ENCODE measurements at places on chromosomes 4 and X.

DNA sequence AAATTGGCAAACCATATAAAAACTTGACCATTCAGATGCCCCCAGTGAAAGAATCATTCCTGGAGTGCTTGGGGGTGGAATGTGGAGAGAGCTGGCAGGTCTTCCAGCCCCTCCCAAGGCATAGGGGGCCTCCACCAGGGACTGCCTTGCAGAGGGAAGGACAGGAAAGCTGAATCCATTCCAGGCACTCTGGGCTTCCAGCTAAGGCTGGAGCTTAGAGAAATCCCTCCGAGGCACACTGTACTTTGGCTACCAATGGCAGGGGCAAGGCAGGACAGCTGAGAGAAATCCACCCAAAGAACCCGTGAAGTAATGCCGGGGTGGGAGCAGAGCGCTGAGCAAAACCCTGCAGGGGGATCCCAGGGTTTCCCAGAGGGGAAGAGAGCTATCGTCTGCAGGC, 4.0 kb downstream of the CENPU start:
- no peak for DNase-seq

- no peak for DNase-seq
Measured at GRCh38 chr4:153438916-153439756, 27.0 kb upstream of the TMEM131L start.

DNA sequence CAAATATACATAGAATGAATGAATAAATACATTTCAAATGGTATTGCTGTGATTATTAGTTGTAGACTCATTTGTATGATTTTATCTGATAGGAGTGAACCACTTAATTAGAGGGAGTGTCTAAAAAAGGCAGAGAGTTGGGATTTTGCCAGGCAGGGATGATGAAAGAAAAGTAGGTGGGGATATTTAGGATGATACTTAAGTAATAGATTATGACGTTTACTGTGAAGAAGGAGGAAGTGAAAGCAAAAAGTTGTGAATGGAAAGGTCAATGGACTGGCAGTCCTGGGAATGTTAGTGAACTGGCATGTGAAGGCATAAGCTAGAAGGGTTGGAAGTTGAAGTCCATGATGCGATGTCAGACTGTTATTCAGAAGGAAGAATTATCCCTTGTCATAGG, 917.1 kb downstream of the RAPGEF2 start:
- DNase-seq = no peak

DNA sequence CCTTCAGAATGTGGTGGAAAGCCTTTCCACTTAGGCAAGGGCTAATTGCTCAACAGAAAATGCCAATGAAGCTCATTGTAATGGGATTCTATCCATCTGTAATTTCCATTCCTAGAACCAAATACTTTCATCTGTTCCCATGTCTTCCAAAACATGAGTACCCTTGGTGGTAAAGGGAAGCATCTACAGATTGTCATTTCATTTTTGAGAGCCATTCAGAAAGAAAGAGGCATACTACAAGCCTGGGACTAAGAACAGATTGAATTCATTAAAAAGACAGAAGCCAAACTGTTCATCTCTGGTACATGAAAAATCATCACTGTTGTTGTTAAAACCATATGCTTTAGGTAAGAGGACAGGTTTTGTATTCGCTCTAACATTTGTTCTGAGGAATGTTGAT, 43.6 kb upstream of the DCTD start:
- no peak for DNase-seq

DNA sequence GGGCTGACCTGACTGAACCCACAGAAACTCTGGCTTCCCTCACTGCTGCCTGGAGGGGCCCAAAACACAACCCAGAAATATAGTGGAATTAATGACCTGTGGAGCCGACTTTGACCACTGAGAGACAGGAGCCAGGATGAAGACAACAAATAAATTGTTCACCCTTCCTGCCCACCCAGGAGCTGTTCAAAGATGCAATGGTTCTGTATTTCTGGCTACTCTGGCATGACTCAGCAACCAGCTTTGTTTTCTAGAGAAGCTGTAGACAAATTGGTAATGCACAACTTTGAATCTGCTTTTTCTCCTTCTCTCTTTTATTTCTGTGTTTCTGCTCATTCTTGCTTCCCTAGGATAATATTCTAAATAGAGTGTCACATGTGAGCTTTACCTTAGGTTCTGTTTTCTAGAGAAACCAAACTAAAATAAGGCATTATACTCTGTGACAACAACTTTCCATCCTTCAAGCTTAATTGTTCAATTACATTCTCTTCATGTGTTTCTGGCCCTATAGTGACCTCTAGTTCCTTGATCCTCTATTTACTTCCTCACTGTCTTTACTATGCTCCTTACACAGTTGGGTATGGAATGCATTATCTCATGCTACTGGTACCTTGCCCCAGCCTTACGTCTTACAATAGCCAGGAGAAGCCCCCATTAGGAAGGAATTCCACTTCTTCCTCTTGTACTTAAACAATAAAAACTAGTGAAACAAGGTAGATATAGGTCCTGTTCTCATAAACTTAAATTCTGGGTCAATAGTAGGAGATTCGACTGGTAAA, 6.5 kb upstream of the PRKG2 start:
- DNase-seq = no peak

- no peak for DNase-seq
Measured at GRCh38 chr4:46908148-46908547, 897 bp downstream of the COX7B2 start.

DNA sequence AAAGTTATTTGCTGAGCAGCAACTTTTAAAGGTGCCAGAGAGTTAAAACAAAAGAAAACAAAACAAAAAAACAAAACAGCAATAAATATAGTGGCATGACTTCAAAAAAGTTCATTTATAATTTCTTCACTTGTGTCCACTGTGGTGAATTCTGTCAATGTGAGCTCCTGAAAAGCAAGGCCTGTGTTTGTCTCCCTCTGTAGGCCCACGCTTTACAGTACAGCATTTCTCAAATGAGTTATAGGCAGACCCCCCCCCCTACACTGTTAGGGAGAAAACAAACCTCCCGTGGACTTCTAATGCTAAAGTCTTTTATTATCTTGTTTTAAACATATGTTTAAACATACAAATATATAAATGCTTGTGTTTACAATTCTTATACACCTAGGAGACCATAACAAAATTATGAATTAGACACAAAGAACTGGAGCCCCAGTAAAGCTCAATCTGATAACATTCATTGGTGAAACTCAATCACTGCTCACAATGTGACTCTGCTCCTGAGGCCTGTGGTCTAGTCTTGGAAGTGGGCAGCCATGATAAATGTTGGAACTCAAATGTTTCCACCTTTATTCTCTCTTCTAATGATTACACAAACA, 47.0 kb upstream of the SCOC start:
- peak; percentile 13 for DNase-seq

DNA sequence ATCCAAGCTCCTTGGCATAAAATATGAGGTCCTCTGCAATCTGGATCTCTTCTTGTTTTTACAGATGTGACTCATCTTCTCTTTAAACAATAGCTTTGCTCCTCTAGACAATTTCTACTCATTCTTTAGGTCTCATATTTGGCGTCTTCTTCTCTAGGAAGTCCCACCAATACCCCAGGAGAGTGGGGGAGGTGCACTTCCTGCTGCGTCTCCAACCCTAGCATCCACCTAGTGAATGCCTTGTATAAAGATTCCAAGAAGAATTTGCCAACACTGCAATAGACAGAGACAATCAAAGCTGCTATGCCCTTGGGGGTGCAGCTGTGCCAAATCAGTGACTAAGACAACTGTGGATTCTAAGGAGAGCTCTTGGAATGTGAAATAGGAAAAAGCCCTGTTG, 45.7 kb upstream of the SLC10A7 start:
- peak; percentile 25 for DNase-seq

- DNase-seq = no peak
Measured at GRCh38 chr4:64882311-64883086, 473.2 kb upstream of the TECRL start.

GRCh38 chr4:88722828-88723227, 25.2 kb upstream of the NAP1L5 start:
- DNase-seq = no peak

DNA sequence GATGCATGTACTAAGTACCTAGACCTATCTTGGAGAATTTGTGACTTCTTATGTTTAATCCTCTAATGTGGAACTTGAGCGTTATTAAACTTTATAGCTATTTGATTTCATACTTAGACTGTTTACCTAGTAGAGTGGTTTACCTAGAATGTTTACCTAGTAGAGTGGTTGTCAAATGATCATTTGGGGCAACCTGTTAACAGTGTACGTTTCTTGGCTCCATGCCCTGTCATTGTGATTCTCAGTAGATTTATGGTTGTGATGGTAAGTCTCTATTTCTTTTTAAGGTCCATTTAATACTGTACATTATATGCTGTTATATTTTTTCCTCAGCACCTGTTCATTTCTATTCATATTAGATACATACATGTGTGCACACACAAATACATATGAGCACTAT, 233.0 kb upstream of the MAD2L1 start:
- no peak for DNase-seq

- DNase-seq = peak; percentile 22
Measured at GRCh38 chr4:140151699-140152012, 2.3 kb downstream of the MAML3 start.

- DNase-seq = no peak
Measured at GRCh38 chr4:6561173-6561516, 13.8 kb upstream of the MAN2B2 start.

GRCh38 chr4:26229974-26230373, 90.8 kb upstream of the RBPJ start:
- DNase-seq = no peak

- DNase-seq = no peak
Measured at GRCh38 chr4:1309261-1310010, 19.7 kb downstream of the MAEA start.

- peak; percentile 30 for DNase-seq
Measured at GRCh38 chr4:15755321-15756155, 22.6 kb upstream of the CD38 start.

GRCh38 chrX:106670631-106671030, 55.9 kb upstream of the RNF128 start:
- DNase-seq = no peak

DNA sequence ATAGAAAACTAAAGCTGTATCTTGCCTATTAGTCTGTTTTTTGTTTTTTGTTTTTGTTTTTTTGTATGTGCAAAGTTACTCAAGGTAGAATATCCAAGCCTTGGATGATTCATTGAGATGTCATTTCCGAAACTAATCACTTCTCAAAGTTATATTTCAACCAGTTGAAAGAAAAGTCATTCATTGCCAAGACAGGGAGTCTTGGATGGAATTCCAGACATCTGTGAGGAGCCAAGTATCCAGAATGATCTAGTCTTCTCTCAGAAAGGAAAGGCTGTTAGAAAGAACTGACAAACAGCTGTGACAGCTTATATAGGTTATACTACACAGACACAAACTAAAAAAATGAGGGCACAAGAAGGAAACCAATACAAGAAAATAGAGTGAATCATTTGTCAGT, 141.1 kb upstream of the NDST3 start:
- no peak for DNase-seq

DNA sequence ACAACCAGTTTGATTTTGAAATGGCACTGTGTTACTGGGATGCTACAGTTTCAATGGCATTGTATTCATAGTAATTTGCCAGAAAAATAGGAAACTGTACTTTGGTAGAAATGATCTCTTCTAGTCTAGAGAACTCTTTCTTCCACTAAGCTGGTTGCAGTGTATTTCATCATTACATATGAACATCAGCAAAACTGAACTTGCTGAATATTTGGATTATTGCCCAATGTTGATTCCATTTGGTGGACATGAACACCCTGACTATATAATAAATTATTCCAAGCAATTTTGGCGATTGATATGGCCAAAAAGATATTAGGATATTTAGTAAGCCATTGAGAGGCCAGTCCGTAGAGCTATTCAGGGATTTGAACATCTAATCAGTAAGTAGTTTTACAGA, 191.8 kb upstream of the CXorf66 start:
- DNase-seq = no peak

GRCh38 chr4:152064753-152065152, 303.9 kb upstream of the GATB start:
- no peak for DNase-seq

DNA sequence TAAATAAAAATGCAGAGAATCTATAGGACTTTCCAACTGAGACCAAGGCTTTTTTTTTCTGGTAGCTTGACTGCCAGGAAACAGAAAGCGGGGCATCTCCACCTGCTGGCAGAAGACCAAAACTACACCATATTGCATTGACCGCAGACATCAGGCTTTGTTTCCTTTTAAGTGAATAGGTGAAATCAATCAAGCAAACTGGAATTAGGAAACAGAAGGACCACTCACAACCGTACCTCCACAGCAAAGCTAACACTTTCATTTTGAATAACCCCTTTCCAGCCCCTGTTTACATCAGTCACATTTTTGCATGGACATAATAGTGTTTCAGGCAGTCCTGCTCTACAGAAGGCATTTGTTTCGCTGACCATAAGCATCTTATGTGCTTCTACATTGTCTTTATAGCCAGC, 218.2 kb downstream of the IDS start:
- DNase-seq = no peak

DNA sequence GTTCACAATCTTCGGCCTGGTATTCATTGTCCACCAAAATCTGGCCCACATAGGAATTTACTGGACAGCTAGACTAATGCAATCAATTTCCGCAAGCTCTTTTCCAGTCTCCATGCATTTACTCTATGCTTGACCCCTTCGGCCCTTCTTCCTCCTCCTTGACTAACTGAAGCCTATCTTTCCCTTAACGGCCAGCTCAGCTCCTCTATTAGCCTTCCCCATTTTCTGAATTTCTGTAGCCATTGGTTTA, 1.2 kb upstream of the PHKA2 start:
- peak; percentile 10 for DNase-seq

DNA sequence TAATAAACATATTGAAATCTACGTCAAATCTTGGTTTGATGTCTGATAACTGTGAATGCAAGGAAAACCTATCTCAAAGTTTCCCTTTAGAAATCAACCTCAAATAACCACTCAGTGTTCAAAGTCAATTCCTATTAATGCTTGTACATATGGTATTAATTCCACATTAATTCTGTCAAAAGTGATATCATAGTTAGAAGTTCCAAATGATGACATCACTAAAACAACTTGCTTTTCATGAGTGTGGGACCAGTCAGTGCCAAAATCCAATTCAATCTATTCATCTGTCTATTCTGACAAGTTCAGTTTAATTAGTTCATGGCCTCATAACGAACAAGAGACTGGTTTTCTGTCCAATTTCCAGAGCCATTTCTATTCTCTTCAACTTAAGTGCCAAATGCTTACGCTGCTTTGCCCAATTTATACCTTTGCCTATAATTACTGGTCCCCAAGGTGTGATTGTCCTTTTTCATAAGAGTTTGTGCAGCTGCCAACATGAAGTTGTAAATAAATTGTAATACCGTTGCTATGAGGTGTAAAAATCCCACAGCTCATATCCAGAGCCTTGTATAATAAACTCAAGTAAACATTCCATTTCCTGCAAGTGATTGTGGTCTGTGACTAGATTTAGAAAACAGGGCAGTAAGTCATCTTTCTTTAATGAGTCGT, 476.2 kb downstream of the RAB28 start:
- no peak for DNase-seq

GRCh38 chr4:173130687-173131086, 37.9 kb upstream of the GALNT7 start:
- no peak for DNase-seq

DNA sequence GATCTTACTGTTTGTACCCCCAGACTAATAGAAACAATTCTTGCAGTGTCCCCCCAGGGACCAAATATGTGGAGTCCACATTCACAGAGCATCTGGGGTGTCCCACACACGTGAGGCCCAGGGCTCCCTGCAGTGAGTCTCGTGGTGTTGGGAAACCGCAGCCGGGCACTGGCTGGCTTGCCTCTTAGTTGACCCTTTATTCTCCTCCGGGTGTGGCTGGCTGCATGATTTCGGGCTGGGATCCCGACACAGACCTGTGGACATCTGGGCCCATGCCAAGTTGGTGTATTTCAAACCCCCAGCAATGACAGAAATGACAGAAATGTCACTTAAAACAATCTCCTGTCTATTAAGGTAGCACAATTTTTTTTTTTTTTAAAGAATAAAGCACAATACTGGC, 15.6 kb upstream of the CLDN24 start:
- no peak for DNase-seq

Measured in HS-5 (cell line).